Stimulated activated CD4-positive, alpha-beta T cell treated with anti-CD3 and anti-CD28 coated beads, Interleukin-1b, Interleukin-23, amount 100 ng/mL, for 24 hours (primary cell): ENCODE measurements at places on chromosomes 4 and X.

- DNase-seq: no peak
These were observed 28.4 kb upstream of the SLC10A7 start for GRCh38 chr4:146550161-146550560.

- no peak for DNase-seq
These were observed 557.7 kb downstream of the RAB28 start for GRCh38 chr4:12926189-12927066.

DNA sequence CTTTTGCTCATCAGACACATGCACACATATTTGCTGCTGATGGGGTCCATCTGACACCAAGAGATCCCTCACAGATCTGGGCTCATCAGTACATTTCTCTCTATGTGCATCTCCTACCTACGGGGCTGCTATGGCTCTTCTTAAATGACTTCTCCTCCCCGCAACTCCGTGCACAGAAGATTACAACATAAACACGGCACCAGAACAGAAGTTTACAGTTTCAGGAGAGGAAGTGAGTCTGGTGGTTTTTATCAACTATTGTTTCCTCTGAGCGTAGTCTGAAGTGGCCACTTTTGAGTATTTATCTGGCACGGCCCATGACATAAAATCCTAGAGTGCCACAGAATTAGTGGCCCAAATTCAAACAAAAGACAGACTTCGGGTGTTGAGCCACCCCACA is 263.8 kb downstream of the PRDM5 start:
- DNase-seq: no peak

- no peak for DNase-seq
These were observed 21.6 kb downstream of the GAK start for GRCh38 chr4:910366-911091.

DNA sequence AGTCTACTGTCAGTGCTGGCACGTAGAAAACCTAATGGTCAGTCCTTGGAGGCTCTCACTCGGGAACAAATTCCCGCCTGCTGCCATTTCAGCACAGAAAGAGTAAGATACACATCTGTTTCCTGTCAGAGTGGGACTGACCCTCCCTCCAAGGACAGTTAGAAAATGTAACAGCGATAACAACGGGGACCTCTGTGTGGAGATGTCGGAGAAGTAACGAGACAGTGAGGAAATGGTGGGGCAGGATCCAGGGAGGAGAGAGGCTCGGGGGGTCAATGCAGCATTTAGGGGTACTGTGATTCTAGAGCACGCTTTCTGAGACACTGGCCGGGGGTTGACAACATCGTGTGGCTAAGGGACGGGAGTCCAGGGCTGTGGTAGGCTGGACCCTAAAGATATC is 36.0 kb upstream of the SORCS2 start:
- DNase-seq: no peak

DNA sequence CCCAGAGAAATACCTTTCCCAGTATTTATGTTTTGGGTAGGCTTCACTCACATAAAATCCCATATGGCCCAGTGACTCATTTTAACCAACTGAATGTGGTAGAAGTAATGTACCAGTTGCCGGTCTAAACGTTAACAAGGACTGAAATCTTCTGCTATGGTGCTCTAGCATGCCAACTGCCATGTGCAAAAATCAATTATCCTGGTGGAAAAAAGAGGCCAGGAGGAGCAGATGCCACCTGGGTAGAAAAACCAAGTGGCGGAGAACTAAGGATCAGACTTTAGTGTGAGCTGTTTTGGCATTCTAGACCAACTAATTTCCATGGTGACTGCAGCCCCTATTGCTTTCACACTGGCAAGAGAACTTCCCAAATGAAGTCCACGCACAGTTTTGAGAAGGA is 1660.7 kb upstream of the ADGRL3 start:
- no peak for DNase-seq
